ENCODE measurements at places on chromosomes 11 and 22. TPM values are rescaled to one million over a fixed set of nuclear protein-coding genes. Genes with fewer than 3 reads are reported as not detected.
A peak's percentile ranks its signal among the peaks of the same experiment; 100 is the strongest.

DNA sequence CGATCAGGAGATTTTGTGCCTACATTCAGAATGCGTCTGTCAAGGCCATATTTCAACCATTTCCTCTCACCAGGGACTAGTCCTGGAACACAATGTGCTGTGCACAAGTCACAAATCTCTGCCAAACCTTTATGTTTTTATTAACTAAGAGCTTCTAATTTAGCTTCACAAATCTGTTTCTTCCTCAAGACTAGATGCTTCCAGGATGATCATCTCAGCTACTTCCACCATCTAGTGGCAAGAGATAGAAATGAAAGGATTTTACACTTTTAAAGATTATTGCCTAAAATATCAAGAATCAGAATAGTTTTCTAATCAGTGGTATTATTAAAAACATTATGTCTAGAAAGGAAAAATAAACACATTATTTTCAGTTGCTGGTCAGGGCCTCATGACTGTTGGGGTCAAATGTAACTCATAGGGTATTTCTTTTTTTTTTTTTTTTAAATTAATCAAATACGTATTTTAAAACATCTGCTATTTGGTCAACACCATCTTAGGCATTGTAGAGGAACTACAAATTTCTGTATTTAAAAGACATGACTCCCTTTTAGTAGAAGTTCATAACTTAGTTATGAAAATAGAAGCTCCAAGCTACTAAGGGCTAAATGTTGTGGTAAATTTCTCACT, 1102.6 kb downstream of the DLG2 start:
- no peaks in the 10 kb centered on the region for H3K36me3 ChIP-seq
- peaks cover 16% of the 10 kb centered on the region for H3K27me3 ChIP-seq
- peaks cover 1% of the 10 kb centered on the region for H3K4me1 ChIP-seq
- no peak overlapping the region for H3K4me3 ChIP-seq
- H3K27ac ChIP-seq: no peak overlapping the region
- DNase-seq: no peak

GRCh38 chr22:48901324-48901723, 926.3 kb downstream of the BRD1 start:
- DNase-seq: no peak
- H3K27ac ChIP-seq: no peak overlapping the region
- peaks cover 22% of the 10 kb centered on the region for H3K27me3 ChIP-seq
- H3K4me3 ChIP-seq: no peak overlapping the region
- H3K4me1 ChIP-seq: no peaks in the 10 kb centered on the region

GRCh38 chr22:25077964-25078363, 121.7 kb upstream of the CRYBB3 start:
- no peaks in the 10 kb centered on the region for H3K36me3 ChIP-seq
- no peaks in the 10 kb centered on the region for H3K4me1 ChIP-seq
- no peak overlapping the region for H3K27ac ChIP-seq
- H3K27me3 ChIP-seq: no peaks in the 10 kb centered on the region
- no peak for DNase-seq

DNA sequence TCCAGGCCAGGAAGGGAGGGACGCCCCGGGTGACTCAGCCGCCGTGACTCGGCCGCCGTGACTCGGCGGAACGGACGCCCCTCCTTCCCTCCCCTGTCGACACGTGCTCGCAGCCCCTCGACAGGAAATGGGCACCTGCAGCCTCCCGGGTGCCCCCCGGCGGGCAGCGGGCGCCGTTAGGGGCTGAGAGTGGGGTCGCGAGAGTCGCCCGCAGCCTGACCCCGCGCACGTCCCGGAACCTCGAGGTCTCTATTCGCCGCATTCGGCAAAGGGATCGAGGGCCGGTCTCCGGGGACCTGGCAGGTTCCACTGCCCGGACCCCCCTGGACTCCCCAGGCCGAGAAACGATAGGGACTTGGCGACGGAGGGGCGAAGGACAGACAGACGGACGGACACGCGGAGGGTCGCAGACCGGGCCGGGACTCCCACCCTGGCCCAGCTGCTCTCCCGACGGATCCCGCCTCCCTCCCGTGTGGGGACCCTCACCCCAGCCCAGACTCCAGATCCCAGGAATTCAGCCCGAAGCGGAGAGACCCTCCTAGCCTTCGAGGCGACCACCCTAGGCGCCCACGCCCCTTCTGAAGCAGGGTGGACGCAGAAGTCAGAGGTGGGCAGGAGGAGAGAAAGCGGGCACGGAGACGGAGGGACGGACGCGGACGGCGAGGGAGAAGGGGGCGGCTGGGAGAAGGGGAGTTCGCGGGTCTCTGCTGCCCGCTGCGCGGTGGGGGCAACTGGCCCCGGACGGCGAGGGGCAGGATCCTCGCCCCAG, 648 bp downstream of the FOSL1 start:
- no peaks in the 10 kb centered on the region for H3K36me3 ChIP-seq
- H3K4me3 ChIP-seq: peak overlapping the region; percentile 50
- peaks cover 85% of the 10 kb centered on the region for H3K27me3 ChIP-seq
- peaks cover 3% of the 10 kb centered on the region for H3K4me1 ChIP-seq

Gene PHF21B
- 8.6 TPM for total RNA-seq

Gene DDTL
- not detected for total RNA-seq

Gene ISX
- total RNA-seq: 2.6 TPM

Gene SLC5A1
- total RNA-seq: not detected

Gene SYCE3
- total RNA-seq: not detected

All from mesothelial cell of epicardium (in vitro differentiated cells).